ENCODE measurements at places on chromosomes 12 and 14.
A peak's percentile ranks its signal among the peaks of the same experiment; 100 is the strongest.

- DNase-seq: no peak
Measured at GRCh38 chr12:100127766-100128511, 14.7 kb downstream of the BLTP3B start.

DNA sequence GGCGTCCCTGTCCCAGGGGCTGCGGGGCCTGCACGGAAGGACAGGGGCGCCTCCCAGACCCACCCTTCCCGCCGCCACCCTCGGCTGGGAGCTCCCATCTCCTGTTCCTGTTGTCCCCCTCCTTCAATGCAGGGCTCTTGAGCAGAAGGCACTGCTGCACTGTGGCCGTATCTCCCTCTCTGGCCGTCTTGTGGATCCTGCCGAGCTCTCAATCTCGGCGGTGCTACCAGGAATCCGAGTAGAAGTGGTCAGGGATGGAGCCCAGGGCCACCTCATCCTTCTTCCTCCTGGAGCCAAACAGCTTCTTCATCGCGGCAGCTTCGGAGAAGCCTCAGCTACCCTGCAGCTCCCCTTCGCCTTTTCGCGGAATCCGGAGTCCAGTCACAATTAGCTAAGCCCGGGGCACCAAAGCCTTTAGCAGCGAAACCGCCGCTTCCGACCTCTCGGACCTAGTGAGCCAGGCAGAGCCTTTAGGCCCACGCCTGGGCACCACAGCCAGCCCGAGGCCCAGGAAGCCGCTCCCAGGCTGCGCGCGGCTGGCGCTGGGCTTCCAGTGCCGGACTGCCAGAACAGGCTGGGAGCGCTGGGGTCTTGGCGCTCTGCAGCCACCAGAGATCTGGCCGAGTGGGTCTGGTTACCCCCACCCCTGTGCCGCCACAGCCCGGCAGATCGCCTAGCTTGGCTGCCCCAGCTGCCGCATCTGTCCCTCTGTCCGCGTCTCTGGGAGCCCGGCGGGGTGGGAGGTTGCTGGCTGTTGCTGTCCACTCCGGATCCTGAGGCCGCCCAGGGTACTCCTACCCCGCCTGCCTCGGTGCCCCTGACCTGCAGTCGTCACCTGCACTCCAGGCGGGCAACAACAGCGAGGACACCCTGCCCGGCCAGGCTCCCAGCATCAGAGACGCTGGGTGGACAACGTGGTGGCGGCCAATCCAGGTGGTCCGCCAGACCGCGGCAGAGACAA lies 69.1 kb downstream of the ASCL4 start:
- no peak for DNase-seq

DNA sequence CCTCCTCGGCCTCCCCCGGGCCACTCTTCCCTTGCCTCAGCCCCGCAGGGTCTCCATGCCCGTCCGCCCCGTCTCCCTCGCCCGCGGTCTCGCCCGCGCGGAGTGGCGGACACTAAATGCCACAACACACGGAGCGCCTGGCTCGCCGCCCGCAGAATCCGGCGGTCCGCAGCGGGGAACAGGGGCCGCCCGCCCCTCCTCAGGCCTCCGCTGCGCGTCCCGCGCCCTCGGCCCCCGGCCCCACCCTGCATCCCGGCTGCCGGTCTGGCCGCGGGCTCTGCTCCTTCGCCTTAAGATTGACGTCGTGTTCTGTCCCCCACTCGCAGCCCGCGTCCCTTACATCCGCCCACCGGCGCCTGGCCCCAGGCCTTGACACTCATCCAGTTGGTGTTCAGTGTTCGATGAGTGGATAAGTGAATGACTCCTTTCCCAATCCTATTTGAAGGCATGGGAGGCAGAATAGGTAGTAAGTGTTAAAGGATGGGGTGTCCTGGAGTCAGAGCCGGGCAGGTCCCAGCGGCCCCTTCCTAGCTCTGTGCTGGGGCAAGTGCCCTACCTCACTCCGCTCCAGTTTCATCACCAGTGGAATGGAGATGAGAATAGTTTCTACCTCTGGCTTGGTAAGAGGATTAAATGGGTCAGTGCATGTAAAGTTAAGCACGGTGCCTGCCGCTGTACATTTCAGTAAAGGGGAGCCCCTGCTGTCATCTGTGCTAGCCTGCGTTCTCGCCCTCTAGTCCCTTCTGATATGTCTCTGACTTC lies 622 bp downstream of the TECPR2 start:
- DNase-seq: no peak

GRCh38 chr12:45148006-45148405 lies 67.9 kb upstream of the ANO6 start:
- no peak for DNase-seq

DNA sequence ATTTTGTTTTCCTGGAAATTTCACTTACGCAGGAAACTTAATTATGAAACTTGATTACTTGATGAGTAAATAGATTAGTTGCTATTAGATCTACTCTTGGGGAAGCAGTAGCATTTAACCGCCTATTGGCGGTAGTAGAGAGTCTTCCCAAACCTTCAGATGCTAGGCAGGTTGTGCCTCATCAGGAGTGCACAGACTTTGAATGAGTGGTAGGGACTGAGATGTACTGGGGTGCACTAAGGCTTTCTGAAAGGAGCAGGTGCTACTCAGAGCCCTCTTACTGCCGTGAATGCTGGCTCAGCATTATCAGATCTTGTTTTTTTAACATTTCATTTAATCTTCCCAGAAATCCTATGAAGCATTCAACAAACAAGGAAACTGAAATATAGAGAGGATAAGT lies 7.7 kb downstream of the GATC start:
- peak; percentile 52 for DNase-seq

DNA sequence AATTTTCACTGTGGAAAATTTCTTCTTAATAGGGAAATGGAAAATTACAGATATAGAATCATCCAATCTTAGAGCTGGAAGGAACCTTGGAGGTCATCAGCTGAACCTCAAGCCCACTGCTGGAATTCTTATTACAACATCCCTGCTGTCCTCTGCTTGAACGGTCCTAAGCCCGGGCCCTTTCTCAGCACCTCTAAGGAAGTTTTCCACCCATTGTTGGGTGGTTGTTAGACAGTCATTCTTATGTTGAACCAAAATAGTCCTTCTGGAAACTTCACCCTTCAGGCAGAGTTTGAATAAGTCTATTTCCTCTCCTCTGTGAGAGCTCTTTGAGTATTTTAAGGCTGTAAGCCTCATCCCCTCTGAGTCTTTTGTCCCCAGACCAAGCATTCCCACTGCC lies 70.7 kb downstream of the ZFP36L1 start:
- no peak for DNase-seq

GRCh38 chr12:15996948-15997347 lies 85.8 kb downstream of the DERA start:
- DNase-seq: no peak

DNA sequence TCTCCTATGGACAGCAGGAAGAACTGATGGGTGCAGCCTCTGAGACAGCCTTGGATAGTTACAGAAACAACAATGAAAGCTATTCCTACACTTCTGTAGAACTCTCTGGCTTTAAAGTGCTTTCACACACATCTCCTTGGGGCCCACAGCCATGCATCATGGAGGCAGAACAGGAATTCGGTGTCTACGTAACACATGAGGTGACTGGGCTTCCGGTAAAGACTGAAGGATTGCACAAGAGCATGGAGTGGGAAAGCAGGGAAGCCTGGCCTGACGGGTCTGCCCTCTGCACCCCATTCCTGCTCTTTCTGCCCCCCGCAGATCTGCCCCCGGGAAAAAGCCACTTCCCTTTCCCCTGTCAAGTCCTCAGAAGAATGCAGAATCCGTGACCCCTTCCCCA lies 82.6 kb downstream of the VWF start:
- no peak for DNase-seq

GRCh38 chr14:52834440-52834842 lies 43.0 kb upstream of the GNPNAT1 start:
- DNase-seq: no peak

- DNase-seq: no peak
Measured at GRCh38 chr12:113461666-113462065, 10.0 kb downstream of the LHX5 start.

DNA sequence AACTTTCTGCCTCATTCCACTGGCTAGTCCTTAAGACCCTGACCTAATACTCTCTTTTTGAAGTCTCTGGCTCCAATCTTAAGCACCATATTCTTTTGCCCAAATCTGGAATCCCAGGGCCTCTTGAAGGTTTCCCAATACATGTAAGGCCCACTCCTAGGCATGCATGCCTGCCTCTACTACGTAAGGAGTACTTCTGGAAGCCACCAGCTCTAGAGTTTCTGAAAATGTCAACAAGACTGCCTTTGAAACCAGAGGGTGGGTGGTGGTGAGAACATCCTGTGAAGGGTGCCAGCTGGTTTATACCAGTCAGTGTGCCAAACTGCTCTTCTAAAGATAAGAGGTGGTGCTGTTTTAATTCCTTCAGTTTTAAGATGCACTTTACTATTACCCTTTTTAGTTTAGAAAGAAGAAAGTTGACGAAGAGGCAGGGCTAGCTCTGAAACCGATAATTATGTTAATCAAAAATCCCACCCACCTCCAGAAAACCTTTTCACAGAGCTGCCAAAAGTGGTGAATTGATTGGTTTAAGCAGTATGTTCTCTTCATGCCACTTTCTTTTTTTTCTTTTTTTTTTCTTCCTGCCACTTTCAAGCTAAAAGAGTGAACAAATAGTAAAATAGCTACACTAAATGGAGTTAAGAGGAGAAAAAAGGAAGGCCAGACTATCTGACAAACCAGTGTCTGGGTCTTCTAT lies 8.7 kb upstream of the WDR89 start:
- DNase-seq: peak; percentile 67

DNA sequence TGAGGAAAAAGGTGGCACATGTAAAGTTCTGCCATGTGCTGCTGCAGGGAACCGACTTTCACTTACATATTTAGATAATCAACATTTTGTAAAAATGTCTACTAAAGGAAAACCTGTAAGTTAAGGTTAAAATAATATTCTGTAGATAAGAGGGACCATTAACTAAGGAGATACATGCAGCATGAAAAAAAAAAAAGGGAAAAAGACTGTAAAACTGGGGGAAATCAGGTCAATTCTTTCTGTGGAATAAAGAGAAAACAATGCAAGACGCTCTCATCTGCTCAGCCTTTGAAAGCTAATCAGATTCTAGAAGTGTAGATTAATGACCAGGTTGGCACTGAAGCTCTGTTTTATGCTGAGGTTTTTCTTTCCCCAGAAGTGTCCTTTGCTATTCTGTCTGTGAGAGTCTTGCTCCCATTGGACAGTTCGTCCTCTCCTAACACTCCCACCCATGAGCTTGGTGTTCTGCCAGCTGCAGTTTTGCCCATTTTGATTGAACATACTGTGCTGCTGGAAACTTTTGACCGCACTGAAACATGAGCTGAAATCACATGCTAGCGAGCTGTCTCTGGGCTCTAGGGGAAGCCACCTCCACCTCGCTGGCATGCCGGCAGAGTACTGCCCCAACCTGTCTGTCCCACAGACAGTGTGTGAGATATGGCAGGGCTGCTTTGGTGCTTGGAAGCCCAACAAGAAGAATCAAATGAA lies 39.7 kb downstream of the PPTC7 start:
- DNase-seq: no peak

DNA sequence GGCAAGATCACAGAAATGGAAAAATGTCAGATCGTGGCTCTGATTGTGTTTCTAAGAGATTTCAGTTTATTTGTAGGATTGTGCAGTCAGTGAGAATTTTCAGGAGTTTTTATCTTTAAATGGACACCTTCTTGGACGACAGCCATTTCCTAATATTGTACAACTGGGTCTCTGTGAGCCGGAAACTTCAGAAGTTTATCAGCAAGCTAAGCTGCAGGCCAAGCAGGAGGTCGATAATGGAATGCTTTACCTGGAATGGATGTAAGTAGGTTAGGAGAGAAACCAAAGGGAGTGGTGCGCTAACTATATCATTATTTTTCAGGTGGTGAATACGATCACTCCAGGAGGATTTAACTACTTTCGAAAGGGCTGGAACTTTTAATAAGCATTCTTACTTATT lies 26.4 kb downstream of the APAF1 start:
- no peak for DNase-seq

All from CD8-positive, alpha-beta memory T cell (primary cell).